ENCODE measurements at places on chromosomes 1 and 21. TPM values are rescaled to one million over a fixed set of nuclear protein-coding genes. Genes with fewer than 3 reads are reported as not detected.

The SERPINC1 gene
- total RNA-seq = not detected

The TRPM2 gene
- total RNA-seq = not detected

The ATAD3C gene
- not detected for total RNA-seq

The GPR37L1 gene
- total RNA-seq = 0.95 TPM

DNA sequence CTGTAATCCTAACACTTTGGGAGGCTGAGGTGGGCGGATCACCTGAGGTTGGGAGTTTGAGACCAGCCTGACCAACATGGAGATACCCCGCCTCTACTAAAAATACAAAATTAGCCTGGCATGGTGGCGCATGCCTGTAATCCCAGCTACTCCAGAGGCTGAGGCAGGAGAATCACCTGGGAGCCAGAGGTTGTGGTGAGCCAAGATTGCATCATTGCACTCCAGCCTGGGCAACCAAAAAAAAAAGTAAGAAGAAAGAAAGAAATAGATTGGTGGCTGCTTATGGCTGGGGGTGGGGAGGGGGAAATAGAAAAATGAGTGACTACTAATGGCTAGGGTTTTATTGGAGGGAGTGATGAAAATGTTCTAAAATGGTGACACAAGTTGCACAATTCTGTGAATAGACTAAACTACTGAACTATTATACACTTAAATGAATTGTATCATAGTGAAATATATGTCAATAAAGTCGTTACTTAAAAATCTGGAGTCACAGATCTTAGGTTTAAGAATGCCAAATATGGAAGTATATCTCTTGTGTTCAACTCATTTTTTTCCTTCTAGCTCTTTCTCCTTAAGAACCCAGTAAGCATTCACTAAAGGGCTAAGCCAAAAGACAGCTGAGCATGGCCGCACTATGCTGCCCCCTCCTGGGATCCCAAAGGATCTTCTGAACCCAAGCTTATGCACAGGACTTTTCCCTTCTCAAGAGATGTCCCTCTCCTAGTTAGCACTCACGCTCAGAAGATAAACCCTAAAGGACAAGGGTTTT lies 3.2 kb upstream of the NPL start:
- H3K27me3 ChIP-seq = no peaks in the 10 kb centered on the region
- H3K4me1 ChIP-seq = peaks cover 14% of the 10 kb centered on the region
- no peak overlapping the region for H3K27ac ChIP-seq

DNA sequence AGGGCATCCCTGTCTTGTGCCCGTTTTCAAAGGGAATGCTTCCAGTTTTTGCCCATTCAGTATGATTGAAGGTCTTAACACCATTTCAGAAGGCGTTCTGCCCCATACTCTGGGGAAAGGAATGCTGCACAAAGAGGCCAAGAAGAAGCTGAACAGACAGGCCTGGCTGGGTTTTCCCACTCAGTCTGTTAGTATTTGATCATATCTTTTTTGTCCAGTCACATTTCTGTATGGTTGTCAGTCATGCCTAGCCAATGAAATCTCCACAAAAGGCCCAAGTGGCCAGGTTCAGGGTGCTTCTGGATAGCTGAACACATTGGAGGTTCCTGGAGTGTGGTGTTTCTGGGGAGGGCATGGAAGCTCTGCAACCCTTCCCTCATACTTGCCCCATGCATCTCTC lies 72.1 kb downstream of the NEK7 start:
- no peak overlapping the region for H3K27ac ChIP-seq
- no peak for DNase-seq
- peaks cover under 1% of the 10 kb centered on the region for H3K4me1 ChIP-seq
- H3K27me3 ChIP-seq = no peaks in the 10 kb centered on the region

DNA sequence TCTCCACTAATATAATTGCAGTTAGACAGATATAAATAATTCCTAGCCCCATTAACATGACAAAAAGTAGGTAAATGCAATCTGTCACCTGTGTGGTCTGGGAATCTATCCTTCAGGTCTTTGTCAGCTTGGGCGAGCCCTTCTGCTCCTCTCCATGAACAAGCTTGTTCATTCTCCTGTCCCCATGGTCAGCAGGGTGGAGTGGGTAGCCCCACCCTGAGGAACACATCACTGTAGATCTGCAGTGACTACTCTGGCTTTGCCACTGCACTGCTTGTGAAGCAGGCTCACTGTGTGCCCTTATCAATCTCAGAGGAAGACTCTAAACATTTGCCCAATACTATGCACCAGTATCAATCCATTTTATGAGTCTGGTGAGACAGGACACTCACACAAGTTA lies 279.0 kb downstream of the MATN1 start:
- H3K27me3 ChIP-seq = no peaks in the 10 kb centered on the region
- H3K4me1 ChIP-seq = no peaks in the 10 kb centered on the region
- H3K27ac ChIP-seq = no peak overlapping the region
- no peak for DNase-seq

DNA sequence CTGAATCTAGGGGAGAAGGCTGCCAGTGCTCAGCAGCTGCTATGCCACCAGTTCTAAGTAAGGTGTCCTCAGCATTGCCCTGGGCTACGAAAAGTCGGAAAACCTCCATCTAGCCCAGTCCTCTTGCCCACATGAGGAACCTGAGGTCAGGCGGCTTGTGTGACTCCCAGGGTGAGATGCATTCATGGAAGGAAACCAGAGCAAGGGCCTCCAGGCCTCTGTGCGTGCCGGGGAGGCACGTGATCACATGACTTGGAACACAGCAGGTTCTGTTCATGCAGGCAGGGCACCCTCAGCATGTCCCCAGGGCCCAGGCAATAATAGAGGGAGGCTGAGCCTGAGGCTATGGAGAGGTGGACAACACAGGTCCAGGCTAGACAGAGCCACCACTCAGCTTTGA lies 312.5 kb upstream of the DUSP10 start:
- no peaks in the 10 kb centered on the region for H3K27me3 ChIP-seq
- no peak overlapping the region for H3K27ac ChIP-seq
- H3K36me3 ChIP-seq = no peaks in the 10 kb centered on the region
- H3K4me3 ChIP-seq = no peak overlapping the region
- no peak for DNase-seq

- H3K27me3 ChIP-seq = no peaks in the 10 kb centered on the region
- no peak for DNase-seq
- H3K36me3 ChIP-seq = no peaks in the 10 kb centered on the region
These were observed 18.9 kb upstream of the SCAF4 start for GRCh38 chr21:31750843-31751242.

DNA sequence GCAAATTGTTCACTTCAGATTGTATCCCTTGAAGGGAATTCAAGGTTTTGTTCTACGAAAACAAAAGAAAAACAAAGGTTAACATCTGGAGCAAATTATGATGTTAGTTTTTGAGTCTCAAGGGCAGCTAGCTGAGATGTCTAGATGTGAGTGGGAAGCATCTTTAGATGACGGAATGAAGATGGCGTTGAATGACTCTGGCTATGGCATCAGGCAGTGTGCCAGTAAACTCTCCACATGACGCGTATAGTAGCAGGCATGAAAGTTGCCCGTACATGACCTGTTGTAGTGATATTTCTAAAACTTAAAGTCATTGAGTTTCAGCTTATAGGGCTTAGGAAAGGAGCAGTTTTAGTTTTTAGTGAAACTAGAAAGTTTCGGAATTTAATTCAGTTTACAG lies 12.3 kb upstream of the SDC3 start:
- H3K27ac ChIP-seq = no peak overlapping the region
- no peaks in the 10 kb centered on the region for H3K27me3 ChIP-seq
- H3K4me3 ChIP-seq = no peak overlapping the region
- no peaks in the 10 kb centered on the region for H3K4me1 ChIP-seq
- DNase-seq = no peak

All from transverse colon (tissue), 4 donors.